ENCODE measurements at places on chromosomes 2 and 18.

DNA sequence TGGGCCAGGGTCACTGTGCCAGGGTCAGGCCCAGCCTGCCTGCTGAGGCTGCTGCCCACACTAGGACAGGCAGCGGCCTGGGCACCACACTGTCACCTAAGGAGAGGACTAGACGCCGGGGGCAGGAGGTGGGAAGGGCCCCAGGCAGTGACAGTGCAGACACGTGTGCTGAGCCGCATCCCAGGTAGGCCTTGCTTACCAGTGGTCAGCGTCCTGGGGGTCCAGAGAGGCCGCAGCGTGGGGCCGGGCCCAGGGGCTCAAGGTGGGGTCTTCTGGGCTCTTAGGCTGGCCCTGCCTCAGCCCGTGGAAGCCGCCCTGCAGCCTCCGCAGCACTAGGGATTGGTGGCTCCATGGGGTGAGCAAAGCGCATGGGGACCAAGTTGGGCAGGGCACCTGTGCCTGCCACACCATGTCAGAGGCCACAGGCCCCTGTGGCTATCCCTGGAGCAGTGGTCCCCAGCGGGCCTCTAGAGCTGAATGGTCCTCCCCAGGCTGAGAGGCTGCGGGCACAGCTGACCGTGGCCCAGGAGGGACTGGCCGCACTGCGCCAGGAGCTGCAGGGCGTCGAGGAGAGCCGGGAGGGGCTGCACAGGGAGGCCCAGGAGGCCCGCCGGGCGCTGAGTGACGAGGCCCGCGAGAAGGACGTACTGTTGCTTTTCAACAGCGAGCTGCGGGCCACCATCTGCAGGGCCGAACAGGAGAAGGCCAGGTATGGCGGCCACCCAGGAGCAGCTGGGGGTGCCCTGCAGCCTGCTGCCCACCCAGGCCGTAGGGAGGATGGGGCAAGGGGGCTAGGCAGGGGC is 35.2 kb upstream of the SNED1 start:
- DNase-seq: no peak

- DNase-seq: no peak
These were observed 19.5 kb downstream of the RALBP1 start for GRCh38 chr18:9494778-9495331.

GRCh38 chr2:77768508-77768907 is 246.3 kb upstream of the LRRTM4 start:
- no peak for DNase-seq

GRCh38 chr2:54380670-54381069 is 75.5 kb upstream of the SPTBN1 start:
- DNase-seq: no peak

- DNase-seq: no peak
These were observed 94.5 kb upstream of the TTC39C start for GRCh38 chr18:23920054-23920453.

DNA sequence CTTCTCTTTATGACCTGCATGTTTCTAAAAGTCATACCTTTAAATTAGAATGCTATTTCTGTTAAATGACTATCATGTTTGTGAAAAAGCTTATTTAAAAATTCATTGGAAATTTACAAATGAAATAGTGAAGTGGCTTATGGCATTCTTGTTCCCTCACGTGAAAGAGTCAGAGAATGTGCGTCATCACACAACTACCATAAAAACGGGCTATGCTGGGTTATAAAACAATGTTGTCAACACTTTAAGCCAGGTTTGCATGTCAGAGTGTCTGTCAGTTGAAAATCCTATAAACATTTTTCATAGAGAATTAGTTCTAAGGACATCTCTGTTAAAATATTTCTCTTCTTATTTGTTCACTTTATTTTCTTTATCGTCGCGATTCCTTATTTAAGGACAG is 42.5 kb upstream of the STK39 start:
- DNase-seq: no peak

GRCh38 chr2:42969231-42970150 is 177.1 kb upstream of the HAAO start:
- DNase-seq: no peak

DNA sequence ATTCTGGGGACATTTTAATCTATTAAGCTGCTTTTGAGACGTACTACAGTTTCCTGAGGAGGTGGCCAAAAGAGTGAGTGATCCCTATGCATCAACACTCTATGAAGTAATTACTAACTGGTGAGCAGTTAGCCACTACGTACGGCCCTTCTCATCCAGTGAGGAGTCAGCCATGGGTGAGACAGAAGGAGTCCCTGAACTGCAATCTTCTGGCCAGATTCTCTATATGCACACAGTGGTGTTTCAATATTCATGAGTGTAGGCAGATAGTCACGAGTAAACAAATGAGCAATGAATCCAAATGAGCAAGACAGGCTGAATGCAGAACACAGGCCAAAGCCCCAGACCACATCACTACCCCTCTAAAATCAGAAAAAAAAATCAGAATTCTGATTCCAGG is 29.8 kb upstream of the TMEM214 start:
- DNase-seq: no peak

DNA sequence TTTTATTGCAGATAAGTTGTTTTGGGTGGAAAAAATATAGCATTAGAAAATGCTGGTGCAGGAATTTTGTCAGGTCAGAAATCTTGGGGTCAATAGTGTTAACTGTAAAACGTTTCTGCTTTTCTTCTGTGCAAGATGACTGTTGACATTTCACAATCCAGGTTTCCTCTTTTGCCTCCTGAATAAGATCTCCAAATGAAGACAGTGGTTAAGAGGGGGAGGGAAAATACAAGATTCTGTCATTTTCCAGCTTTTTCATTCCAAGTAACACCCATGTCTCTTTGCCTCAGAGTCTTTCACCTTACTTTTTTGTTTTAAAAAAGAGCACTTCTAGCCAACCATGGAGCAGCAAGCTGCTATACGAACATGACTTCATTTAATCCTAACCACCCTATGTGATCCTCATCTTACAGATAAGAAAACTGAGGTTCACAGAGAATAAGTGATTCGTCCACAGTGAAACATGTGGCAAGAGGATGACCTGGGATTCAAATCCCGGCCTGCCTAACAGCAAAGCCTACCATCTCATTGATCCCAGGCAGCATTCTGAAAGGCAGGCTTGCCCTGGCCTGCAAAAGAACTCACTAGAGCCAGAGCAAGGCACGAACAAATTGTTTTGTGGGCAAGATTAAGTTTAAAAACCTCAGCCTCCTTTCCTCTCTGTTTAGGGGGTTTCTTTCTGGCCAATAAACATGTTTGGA is 3.0 kb downstream of the PLEK start:
- DNase-seq: no peak

- DNase-seq: no peak
These were observed 24.4 kb upstream of the CHMP1B start for GRCh38 chr18:11826836-11827235.

DNA sequence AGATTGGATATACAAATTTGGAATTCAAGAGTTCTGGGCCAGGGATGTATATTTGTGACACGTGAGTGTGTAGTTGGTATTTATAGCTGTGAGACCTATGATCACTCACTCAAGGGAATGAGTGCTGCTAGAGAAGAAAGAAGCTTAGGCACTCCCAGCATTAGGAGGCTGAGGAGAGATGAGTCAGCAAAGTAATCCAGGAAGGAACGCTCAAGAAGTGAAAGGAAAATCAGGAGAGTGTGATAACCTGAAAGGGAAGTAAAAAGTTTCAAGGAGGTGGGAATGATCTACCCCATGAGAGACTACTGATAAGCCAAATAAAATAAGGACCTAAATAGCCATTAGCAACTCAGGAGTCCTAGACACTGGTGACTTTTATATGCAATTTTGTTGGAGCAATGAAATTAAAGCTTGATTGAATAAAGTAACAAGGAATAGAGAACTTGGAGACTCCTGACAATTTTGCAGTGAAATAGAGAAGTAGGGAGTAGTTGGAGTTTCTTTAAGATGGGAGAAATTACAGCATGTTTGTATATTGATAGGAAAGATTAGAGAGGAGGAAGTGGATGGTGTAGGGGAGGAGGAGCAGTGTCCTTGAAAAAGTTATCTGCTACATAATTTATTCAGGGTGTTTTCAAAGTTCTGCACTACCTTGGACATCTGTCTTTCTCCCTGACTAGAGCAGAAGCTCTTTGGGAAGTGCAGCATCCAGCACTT is 89.9 kb downstream of the UBE2E3 start:
- no peak for DNase-seq

- DNase-seq: no peak
These were observed 149.1 kb downstream of the RHBDD1 start for GRCh38 chr2:226984750-226985582.

DNA sequence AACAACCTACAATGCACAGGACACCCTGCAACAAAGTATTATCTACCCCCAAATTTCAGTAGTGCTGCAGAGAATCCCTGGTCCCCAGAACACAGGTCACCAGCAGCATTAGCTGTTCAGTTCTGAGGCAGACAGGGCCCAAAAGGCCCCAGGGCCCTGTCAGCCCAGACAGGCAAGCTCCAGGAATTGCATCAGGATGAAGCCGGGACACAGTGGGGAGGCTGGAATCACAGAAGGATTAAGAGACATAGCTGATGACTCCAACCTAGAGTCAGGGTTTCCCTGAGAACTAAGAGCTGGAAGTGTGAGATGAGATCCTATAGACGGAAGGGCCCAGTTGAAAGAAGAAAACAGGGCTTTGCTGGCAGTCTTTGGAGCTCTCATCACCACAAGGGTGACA is 148.1 kb downstream of the GALNT14 start:
- no peak for DNase-seq

DNA sequence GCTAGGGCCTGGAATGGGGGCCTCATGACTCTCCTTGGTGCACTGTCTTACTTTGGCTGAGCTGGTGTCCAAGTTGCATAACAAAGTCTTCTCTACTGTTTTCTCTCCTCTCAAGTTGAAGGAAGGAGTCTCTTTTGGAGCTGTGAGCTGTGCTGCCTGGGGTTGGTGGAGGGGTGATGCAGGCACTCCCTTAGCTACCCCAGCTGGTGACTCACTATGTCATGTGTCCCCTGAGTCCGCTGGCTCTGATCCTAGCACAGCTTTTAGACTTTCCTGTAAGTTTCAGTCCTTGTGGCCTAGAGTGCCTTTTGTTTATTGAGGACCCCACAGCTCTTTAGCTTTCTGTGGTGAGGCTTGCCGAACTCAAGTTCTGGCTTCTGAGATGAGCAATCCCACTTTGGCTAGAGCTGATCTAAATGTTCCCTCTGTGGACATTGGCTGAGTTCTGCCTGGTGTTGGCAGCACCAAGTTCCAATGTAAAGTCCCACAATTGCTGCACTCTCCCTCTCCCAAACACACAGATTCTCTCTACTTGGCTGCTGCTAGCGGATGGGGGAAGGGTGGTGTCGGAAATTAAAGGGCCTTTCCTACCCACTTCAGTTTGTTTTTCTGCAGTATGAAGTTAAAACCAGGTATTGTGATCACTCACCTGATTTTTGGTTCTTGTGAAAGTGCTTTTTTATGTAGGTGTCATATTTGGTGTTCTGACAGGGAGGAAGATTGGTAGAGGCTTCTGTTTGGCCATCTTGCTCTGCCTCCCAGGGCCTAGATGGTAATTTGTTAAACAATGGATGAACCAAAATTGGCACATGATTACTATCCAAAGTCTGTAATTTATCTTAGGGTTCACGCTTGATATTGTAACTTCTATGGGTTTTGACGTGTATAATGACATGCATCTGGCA is 83.2 kb downstream of the COMMD1 start:
- no peak for DNase-seq

Data from stimulated activated CD8-positive, alpha-beta memory T cell treated with anti-CD3 and anti-CD28 coated beads, Interleukin-15, amount 100 ng/mL, for 48 hours (primary cell).